ENCODE measurements at places on chromosomes 3 and 15.

GRCh38 chr3:63910891-63911290 is 1.3 kb downstream of the SCAANT1 start:
- DNase-seq, result no peak

GRCh38 chr3:64865839-64866570 is 178.2 kb upstream of the ADAMTS9 start:
- DNase-seq, result no peak

DNA sequence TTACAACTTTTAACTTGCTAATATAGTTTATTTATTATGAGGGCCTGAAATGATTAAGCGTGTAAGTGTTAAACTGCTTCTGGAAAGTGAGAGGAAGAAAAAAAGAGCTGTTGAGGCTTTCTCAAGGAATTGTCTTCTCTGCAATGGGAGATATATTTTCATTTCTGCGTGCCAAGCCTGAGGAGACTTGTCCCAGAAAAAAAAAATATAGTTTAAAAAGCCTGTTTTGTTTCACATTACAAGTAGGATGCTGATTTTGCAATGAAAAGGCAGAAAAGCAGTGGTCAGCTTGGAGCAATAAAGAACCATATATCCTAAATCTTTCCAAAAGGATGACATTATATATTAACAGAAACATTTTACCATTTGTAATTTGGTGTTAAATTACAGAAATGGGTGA is 115.5 kb downstream of the GMNC start:
- DNase-seq, result no peak

- no peak for DNase-seq
Measured at GRCh38 chr15:79089331-79089889, 1.2 kb downstream of the RASGRF1 start.

DNA sequence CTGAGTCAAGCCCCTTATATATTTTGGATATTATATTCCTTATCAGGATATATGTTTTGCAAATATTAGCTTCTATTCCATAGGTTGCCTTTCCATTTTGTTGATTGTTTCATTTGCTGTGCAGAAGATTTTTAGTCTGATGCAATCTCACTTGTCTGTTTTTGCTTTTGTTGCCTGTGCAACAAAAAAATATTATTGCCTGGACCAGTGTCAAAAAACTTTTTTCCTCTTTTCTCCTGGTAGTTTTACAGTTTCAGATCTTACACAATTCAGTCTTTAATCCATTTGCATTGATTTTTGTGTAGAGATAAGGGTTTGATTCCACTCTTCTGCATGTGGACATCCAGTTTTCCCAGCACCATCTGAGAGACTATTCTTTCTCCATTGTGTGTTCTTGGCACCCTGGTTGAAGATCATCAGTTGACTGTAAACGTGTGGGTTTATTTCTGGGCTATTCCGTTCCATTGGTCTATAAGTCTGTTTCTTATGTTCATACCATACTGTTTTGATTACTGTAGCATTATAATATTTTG is 228.9 kb upstream of the NR2E3 start:
- no peak for DNase-seq
